T-helper 9 cell (primary cell): ENCODE measurements at places on chromosomes 4 and X.
A peak's percentile ranks its signal among the peaks of the same experiment; 100 is the strongest.

- no peak for DNase-seq
Measured at GRCh38 chrX:5431823-5432222, 796.8 kb downstream of the NLGN4X start.

- DNase-seq, result no peak
Measured at GRCh38 chr4:1060121-1060520, 48.7 kb downstream of the FGFRL1 start.

GRCh38 chr4:8731364-8731763 lies 138.8 kb downstream of the CPZ start:
- DNase-seq, result no peak

- no peak for DNase-seq
Measured at GRCh38 chr4:75995727-75996126, 5.0 kb upstream of the SDAD1 start.

DNA sequence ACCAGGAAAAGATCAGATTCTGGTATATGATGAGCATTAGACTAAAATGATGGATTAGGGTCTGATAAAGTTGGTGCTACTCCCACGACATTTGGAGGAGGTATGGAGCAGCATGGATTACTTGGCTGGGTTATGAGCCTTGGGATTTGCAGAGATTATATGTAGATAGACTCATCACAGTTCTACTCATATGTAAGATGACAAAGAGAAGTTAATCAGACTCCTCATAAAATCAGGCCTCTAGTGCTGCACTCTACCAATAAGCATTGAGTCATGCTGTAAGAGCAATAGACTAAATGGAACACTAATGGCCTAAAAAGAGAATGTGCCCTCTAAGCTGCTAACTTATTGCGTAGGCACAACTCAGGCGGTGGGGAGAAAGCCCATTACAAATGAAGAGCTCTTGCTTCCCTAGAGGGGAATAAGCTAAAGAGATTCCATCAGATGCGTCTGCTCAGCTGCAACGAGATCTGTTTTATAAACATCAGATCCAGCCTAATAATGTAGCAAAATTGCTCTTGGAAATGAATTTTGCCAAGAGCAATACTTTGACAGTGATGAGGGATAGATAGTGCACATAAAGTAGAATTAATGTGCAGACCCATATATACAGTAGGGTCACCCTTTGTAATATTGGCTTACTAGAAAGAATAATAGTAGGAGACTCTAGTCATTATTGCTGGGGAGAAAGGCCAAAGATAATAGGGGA lies 17.5 kb downstream of the LIAS start:
- DNase-seq, result no peak

DNA sequence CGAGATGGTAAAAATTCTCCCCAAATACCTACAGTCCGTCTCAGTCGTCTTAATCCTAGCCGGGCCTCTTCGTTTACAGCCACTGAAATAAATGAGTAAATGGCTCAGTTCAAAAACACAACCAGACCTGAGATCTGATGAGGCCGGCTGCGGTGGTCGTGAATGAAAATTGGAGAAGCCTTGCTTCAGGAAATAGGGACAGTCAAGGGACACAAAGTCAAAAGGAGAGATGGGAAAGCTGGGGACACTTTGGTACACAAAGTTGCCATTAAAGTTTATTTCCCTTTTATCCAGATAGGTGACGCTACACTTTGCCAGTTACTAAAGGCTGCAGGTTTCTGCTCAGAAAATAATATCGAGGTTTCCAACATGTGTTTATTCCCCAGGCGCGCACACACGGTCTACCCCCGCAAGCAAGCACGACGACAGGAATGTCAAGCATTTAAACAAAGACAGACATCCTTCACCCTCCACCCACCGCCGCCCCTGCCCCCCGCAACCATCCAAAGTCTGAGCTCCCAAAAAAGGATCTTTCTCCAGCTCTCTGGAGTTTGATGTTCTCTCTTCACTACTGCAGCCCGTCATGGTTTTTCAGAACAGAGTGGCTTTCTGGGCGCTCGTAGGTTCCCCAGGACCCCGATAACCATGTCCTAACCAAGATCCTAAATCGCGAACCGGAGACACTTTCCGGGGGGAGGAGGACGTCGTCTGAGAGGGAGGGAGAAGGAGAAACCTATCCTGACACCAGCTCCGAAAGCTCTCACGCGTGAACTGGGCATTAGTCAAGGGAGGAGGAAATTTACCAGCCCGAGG lies 1.3 kb upstream of the PCDH7 start:
- DNase-seq, result no peak

GRCh38 chr4:98969878-98970785 lies 25.4 kb upstream of the METAP1 start:
- DNase-seq, result no peak

DNA sequence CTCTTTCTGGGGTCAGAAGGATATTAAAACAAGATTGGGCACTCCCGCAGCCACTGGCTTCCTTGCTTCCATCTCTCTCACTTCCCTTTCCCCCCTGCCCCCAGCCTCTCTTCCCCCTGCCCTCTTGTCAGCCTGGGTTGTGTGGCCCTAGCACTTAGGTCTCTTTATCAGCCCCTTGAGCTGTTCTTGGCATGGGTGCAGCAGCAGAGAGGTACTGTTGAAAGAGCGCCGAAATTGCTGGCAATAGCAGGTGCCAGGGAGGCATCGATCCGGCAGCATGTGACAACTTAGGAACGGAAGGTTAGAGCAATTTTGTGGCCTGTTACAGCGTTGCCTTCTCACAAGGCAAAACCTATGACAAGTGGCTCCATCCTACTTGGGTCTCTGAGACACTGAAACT lies 333.1 kb upstream of the IGFBP7 start:
- no peak for DNase-seq

- DNase-seq, result no peak
Measured at GRCh38 chr4:26150948-26151347, 169.9 kb upstream of the RBPJ start.

- no peak for DNase-seq
Measured at GRCh38 chr4:72031868-72032608, at the start of gene NPFFR2. NPFFR2 (plus strand) TSS chr4:72032000; CDS start chr4:72128592, 96,592 bp downstream.

GRCh38 chr4:140152013-140152703 lies 1.8 kb downstream of the MAML3 start:
- peak; percentile 66 for DNase-seq
